ENCODE measurements at places on chromosomes 5 and 9.

- DNase-seq, result no peak
Observed at GRCh38 chr5:134511796-134512660, 13.4 kb upstream of the JADE2 start.

DNA sequence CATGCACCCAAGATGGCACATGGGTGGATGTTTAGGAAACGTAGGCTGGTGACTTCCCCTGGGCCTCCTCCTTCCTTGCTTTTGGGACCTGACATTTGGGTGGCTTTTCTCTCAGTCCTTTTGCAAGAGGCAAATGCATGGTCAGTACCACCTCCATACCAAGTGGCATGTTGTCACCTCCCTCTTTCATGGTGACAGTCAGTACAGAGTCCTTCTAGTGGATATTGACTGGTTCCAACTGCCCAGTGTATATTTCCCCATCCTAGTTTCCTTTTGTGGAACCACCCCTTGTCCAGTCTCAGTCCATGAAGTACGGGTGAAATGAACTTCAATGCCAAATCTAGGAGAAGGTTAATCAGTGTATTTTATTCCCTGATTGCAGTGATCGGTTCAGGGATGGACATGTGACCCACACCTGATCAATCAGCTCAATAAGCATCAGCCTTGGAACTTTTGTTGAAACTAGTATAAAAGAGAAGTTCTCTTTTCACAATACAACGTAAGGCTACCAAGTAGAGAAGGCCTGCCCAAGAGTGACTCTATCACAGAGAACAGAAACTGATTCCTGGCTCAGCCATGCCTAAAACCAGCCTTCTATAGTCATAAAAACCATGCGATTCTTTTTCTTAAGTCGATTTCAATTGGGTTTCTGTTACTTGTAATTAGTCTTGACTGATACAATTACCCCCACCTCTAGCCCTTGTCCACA is 143.4 kb upstream of the KLF9 start:
- DNase-seq, result no peak

- DNase-seq, result no peak
Observed at GRCh38 chr5:91850031-91850430, 466.9 kb upstream of the ARRDC3 start.

DNA sequence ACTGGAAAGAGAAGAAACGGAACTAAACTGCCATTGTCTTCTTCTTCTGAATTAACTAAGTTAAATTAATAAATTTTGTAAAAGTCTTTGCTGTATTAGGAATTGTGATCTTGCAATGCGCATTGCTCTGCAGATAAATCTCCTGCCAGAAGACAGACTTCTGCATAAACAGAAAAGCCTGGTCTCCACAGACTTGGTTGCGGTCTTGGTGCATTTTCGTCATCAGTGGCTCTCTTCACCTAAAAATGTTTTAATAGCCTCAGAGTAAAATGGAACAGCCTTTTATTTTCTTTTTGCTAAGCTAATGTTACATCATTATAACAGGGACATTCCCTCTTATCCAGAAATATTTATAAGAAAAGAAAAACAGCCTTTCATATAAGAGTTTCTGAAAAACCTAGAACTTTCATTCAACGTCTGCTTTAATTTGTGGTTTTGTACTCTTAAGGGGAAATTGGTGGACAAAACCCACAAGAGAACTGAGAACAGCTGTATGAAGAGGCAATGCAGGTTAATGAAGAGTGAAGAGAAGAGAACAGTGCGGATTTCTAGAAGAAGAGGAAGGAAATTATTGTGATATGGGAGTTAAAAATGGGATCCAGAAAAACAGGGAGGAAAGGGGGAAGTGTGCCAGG is 10.1 kb downstream of the IFNA5 start:
- DNase-seq, result no peak

GRCh38 chr5:39364367-39364766 is at the start of gene C9:
C9 (minus strand) TSS chr5:39364495; CDS start chr5:39364464, 31 bp downstream.
- no peak for DNase-seq

DNA sequence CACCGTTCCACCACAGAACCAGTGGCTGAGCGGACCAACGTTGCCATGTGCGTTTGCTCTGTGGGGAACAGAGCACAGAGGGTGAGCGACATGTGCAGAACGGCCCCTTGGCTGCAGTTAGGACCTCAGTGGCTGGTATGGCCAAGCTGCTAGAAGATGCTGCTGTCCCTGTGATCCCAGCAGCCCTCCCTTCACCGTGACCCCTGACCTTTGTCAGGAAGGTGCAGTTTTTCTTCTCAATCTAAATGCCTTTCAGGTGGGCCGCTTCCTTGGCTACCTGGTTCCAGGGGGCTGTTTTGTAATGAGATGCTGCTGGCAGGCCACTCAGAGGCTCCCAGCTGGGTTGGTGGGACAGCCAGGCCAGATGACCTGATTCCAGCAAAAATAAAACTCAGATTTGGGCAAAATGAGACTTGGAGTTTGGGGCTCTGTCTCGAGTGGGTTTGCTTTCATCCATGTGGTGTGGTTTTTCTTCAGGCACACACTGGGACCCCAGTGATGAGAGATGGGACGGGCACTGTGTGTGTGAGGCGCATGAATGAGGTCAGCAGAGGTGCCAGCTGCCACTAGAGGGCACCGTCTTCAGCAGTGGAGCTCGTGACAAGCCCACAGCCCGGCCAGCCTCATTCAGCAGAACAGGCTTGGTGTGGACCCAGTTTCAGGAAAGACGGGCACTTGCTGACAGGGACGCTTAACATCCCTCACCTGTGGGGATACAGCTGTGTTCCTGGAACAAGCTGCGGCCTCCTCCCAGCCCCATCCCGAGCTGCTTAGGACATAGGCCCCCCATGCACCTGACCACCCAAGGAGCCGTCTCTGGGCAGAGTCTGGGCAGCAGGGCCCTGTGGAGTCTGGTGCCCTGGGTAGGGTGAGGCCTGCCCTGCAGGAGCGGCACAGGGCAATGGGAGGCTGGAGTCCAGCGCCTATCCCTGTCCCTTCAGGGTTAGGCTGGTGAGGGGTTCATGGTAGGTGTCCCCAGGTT is 4.1 kb downstream of the MRPS2 start:
- DNase-seq, result no peak

GRCh38 chr5:133367984-133368383 is 244.4 kb downstream of the FSTL4 start:
- no peak for DNase-seq

GRCh38 chr5:56973473-56973872 is 21.6 kb upstream of the MIER3 start:
- DNase-seq, result no peak

DNA sequence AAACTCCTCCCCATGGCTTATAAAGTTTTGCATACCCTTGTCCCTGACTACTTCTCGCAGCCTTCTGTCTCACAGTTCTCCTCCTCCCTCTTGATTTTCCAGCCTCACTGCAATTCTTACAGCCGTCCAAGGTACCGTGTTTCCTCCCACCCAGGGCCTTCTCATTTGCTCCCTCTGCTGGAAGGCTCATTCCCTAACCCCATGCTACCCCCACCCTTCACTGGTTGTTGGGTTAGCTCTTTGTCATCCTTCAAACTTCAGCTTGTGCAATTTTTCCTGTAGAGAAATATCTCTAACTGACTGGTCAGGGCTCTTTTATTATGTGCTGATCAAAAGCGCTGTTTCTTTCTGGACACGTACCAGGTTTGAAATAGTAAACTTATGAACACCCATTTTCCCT is 329.2 kb downstream of the EBF1 start:
- DNase-seq, result no peak

GRCh38 chr9:134425401-134425800 is 99.1 kb downstream of the RXRA start:
- no peak for DNase-seq

- no peak for DNase-seq
Observed at GRCh38 chr9:34311499-34312185, 17.4 kb downstream of the KIF24 start.

DNA sequence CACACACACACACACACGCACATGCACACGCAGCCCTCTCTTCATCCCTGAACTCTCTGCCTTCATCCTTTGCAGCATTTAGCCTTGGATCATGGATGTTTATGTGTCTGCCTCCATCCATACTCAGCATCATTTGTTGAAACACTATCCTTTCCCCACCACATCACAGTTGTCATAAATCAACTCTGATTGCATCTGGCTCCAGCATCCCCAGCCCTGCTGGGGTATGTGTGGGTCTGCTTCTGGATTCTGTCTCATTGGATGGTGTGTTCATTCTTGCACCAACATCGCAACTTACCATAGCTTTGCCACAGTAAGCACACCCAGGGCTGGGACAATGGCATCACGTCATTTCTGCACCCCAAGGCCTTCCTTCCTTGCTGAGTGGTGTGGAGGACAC is 175.4 kb downstream of the RGS3 start:
- DNase-seq, result no peak

DNA sequence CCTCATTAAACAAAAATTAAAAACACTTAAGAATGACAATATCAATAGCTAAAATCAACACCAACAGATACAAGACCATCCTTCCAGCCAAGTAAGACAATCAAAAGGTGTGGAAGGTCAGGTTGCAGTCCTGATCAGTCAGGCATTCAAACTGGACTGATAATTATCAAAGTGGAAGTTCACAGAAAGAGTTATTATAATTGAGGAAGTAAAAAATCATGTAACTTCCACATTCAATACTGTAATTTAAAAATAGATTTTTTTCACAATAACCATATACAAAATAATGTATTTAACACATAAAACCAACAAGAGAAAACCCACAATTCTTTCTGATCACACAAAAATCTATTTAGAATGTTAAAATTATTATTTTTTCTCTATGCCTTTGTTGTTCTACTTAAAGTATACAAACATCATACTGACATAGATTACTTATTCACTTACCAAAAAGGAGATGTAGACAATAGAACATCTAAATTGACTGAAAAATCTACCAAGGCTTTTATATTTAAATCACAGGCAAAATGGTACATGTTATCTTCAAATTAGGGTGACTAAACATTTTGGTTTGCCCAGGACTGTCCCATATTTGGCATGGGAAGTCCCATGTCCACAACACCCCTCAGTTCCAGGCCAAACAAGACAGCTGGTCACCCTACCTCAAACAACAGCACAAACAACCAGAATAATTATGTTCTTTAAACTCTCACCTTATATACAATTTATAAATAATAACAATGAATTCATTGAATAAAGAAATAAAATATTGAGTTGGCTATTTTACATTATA is 142.5 kb upstream of the SLC24A2 start:
- DNase-seq, result no peak

GRCh38 chr5:131381021-131381420 is 117.2 kb downstream of the CDC42SE2 start:
- DNase-seq, result no peak

DNA sequence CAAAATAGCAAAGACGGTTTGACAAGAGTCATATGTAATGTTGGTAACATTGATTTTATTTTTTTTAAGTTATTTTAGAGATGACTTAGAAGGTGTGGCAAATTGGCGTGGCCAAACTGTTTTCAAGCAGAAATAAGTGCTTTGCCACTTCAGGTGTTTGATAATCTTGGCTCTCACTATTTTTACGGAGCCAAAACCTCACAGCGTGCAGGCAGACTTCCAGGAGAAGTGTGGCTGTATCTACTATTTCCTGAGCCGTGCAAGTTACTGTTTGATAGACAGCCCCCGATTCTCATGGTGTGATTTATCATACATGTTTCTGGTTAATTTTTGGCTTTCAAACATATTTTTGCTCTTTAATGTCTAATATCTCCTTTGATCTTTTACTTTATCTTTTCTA is 269.5 kb downstream of the ADAMTSL1 start:
- DNase-seq, result no peak

DNA sequence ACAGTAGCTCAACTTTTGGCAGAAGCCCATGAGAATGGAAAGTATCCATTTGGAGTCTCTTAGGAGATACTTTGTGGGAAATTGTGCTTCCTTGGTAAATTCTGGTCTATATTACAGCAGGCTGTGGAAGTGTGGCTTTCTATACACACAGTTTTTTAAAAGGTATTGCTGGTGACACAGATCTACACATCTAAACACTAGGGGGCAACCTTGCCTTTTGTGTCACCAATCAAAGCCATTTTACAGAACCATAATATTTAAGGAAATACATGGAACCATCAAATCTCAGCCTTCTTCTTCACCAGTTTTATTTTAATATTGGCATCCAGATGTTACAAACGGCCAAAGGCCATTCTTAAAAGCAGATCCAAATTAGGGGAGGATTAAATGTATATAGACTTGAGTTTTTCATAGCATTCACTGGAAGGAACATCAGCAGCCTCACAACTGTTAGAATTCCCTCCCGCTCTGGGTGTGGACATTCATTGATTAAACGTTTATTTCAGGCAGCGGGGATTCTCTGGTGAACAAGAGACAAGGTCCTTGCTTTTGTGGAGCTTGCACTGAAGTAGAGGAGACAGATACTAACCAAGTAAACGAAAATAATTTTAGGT is 132.4 kb upstream of the EPB41L4A start:
- no peak for DNase-seq

DNA sequence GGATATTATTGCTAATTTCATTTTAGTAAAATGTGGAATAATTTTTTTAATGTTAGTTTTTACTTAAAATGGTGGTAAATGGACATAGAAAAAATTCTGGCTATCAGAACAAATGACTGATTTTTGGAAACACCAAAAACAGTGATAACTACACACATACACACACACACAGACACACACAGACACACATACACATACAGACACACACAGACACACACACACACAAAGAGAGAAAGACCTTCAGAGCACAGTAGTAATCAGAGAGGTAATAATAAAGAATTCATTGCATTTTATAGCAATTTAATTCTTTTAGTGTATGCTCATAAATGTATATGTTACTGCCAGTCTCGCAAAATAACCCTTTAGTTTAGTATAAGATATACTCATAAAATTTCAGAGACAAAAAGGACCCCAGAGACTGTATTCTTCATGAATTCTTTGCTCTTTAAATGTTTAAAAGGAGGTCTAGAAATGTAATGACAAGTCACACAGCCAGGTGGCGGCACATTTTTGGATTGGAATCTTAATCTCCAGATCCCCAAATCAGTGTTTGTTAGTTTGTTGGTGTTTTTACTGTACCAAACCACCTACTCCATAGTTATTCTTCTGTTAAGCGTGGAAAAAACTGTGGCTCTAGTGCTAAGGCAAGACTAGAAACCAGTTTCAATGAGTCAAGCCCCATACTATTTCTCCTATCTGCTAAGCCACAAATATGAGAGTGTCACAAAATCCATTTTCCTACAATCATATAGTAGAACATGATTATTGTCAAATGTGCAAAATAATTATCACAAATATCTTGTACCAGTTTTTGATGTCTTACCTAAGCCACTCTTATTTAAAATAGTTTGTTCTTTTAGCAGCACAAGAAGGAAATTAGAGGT is 109.9 kb downstream of the EDIL3 start:
- no peak for DNase-seq

GRCh38 chr9:111993319-111993718 is 96.7 kb downstream of the UGCG start:
- no peak for DNase-seq

DNA sequence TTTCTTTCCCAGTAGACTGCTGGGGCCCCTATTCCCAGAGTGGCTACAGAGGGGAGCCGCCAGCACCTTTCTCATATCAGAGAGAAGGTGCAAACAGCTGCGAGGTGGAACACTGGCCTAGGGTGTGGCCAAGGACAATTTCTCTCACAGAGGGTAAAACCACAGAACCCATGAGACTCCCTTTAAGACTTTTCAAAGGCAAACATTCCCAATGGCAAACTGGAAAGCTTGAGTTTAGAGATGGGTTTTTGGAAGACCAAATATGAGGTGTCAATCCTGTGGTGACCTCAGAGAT is 335.1 kb upstream of the PIK3R1 start:
- no peak for DNase-seq

- no peak for DNase-seq
Observed at GRCh38 chr9:123373946-123374345, 17.9 kb downstream of the CRB2 start.

GRCh38 chr5:94689908-94690307 is 71.4 kb downstream of the SLF1 start:
- no peak for DNase-seq
